ENCODE measurements at places on chromosomes 6 and 20.

DNA sequence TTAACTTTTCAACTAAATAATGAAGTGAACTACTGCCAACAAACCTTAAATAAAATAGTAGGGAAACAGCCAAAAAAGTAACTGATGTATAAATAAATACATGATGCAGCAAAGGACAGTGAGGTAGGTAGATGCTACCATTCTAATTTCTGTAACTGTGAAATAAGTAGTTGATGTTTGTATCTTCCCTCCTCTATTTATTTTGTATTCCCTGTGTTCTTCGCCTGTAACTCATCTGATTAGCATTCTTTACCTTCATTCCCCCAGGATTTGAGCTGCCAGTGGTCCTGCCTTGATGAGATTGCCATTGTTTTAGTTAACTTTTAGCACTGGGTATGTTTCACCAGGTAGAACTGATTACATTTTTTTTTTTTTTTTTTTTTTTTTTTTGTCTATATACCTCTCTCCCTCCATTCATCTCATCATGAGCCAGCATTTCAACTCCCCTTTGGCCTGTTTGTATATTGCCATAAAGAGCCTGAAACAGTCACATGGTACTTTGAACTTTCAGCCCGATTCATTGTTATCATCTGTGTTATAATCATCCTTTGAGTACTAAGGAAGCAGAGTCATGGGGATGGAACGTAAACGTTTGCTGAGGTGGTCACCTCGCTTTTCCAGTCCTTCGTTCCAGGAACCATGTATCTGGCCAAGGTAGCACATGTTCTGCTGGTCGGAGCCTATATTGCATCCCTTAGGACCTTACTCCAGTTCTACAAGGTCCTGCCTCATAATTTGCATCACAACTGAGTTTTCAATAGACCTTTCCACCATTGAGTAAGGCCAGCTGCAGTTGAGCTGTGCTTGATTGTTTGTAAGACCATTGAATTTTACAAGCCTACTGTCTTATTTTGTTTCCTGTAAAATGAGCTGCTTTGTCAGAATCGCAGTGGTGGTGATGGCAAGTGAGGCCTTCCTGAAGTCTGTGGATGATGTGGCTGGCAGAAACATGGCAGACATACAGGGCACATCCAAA lies 107.6 kb downstream of the JAG1 start:
- no peak for DNase-seq

GRCh38 chr6:32553037-32553742 lies 23.1 kb upstream of the HLA-DRB5 start:
- DNase-seq, result no peak

- DNase-seq, result no peak
These were observed 62.7 kb downstream of the SLC24A3 start for GRCh38 chr20:19275038-19275629.

DNA sequence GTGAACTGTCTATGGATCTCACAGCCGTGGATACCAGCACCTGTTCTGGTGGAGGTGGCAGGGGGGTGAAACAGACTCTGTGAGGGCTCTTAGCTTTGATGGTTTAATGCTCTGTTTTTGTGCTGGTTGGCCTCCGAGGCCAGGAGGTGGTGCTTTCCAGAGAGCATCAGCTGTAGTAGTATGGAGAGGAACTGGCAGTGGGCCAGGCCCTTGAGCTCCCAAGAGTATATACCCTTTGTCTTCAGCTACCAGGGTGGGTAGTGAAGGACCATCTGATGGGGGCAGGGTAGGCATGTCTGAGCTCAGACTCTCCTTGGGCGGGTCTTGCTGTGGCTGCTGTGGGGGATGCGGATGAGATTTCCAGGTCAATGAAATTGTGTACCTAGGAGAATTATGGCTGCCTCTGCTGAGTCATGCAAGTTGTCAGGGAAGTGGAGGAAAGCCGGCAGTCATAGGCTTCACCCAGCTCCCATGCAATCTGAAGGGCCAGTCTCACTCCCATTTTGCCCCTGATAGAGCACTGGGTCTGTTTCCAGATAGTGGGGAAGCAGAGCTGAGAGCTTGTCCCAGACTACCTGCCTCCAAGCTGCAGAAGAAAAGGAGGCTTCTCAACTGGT lies 102.7 kb upstream of the AHI1 start:
- DNase-seq, result no peak

GRCh38 chr20:62051144-62051543 lies 14.5 kb downstream of the TAF4 start:
- DNase-seq, result no peak

GRCh38 chr20:51678026-51678697 lies 90.0 kb downstream of the ATP9A start:
- no peak for DNase-seq

DNA sequence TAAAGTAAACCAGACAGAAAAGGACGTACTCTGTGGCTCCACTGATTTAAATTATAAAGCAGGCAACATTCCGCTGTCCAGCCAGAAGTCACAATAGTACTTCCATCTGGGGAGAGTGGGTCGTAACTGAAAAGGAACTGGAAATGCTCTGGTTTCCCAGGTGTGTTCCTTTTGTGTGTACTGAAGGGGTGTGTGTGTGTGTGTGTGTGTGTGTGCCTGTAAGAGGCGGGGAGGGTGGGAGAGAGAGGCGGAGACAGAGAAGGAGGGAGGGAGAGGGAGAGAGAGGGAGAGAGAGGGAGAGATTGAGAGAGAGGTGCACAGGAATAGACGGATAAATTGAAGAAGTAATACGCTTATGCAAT lies 178.4 kb upstream of the ZNF184 start:
- no peak for DNase-seq

GRCh38 chr6:36758516-36759147 lies 61.0 kb downstream of the RAB44 start:
- no peak for DNase-seq

- DNase-seq, result peak; percentile 28
These were observed 1.9 kb downstream of the DDR1 start for GRCh38 chr6:30885999-30886896.

- DNase-seq, result peak; percentile 19
These were observed 57.6 kb upstream of the CCN6 start for GRCh38 chr6:111996144-111996865.

- DNase-seq, result no peak
These were observed 6.2 kb downstream of the DUSP22 start for GRCh38 chr6:298233-299103.

DNA sequence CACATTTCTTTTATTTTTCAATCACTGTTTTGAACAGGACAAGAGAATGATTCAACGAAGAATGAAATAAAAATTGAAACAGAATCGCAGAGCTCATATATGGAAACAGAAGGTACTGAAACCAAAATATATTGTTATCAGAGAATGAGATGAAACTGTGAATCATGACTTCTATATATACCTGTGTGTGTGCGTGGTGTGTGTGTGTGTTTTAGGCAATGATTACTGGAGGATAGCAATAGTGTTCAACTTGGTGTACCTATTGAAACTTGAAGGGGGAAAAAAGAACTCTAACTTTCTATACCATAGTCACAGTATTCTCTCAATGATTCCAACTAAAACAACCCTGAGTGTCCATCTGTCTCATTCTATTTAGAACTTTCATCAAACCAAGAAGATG lies 586.6 kb downstream of the KIF16B start:
- DNase-seq, result no peak

GRCh38 chr6:169008641-169009257 lies 244.9 kb downstream of the THBS2 start:
- DNase-seq, result no peak

DNA sequence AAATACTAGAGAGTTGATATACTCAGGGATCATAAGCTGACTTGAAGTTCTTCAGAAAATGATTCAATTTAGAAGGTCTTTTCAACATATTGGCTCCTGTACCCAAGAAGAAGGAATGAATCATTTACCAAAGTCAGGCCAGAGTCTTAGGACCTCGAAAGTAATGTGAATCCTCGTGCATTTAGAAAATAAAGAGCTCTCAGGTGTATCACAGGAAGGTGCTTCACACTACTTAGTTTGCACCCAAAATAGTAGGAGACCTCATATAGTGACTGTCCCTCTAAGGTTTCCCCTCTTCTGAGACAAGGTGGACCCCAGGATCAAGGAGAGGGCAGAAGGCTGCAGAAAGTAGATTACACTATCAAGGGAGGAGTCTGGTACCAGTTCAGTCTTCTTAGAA lies 71.8 kb downstream of the F13A1 start:
- no peak for DNase-seq

GRCh38 chr20:63499338-63499969 lies 571 bp upstream of the EEF1A2 start:
- no peak for DNase-seq

DNA sequence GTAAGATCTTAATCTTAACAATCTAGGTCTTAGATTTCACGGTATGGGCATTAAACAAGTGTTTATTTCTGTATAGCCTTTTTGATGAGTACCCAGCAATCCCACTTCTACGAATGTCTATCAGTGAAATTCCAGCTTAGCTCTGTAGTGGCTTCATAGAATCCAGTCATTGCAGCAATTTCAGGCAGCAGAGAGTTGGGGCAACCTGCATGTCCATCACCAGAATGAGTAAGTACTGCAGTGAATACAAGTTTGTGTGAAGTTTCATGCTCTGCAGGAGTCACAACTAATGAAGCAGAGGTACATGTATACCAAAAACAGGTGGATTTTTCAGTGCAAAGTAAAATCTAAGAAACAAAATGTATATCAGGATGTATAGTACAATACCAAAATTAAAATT lies 151.7 kb downstream of the OR2B2 start:
- DNase-seq, result no peak

DNA sequence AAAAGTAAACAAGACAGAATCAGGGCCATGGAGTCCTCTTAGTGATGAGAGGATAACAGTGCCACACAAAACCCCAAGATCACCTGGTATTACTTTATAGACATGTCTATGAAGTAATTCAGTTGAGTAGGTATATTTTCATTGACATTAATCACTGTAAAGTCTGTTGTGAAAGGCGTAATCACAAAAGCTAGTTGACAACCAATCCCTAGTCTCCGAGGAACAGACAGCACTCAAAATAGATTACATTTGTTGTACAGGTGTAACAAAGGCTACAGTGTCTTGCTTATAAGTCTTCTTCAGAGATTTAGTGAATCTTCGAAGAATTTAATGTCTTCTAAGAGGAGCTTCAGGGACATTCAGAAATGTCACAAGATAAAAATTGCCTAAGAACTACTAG lies 120.1 kb downstream of the TMEM200A start:
- no peak for DNase-seq

DNA sequence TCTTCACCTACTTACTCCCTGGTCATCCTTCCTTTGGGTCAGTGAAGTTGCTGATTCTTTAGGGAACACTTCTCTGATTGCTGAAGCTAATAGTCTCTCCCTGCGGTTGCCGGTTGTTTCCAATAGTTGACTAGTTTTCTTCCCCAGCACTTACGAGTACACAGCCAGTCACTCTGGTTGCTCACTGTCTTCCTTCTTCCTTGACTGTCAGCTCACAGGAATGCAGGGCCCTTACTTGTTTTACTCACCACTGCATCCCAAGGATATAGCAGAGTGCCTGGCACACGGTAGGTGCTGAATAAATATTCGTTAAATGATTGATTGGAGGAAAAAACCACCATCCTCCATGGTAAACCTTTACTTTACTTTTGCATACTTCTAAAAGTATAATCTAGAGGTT lies 345.0 kb downstream of the QKI start:
- no peak for DNase-seq

- DNase-seq, result no peak
These were observed 26.2 kb upstream of the SRF start for GRCh38 chr6:43144879-43145278.

DNA sequence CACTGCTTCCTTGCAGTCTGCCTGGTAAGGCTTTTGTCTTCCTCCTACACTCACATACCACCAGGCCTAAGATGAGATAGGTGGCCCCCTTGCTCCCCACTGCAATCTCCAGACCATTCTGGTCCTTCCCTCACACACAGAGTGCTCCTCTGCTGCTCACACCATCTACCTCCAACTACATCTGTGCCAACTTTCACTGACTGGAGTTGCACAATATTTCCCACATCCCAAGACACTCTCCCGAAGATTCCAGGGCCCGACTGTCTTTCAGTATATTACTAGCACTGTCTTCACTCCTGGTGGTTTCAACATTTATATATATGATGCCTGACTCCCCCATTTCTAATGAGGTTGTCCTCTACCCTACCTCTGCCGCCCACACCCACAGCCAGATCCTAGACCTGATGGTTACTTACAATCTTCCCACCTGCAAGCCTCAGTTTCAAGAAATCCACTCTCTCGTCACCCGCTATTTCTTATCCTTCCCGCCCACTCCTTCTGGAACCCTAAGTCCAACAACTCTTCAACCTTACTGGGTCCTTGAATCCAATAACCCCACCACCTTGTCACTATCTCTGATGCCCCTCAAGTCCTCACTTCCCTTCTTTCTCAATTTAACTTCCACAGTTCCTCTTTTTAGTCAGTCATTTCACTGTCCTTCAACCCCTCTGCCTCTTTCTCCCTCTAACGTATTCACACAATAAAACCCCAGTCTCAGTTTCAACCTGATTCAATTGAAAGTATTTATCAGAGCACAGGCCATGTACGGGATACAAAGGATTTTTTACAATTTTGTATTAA lies 21.6 kb downstream of the RALGAPA2 start:
- DNase-seq, result no peak

GRCh38 chr6:138184230-138184629 lies 22.5 kb downstream of the ARFGEF3 start:
- DNase-seq, result no peak

- no peak for DNase-seq
These were observed 355.4 kb downstream of the CD83 start for GRCh38 chr6:14472986-14473337.

DNA sequence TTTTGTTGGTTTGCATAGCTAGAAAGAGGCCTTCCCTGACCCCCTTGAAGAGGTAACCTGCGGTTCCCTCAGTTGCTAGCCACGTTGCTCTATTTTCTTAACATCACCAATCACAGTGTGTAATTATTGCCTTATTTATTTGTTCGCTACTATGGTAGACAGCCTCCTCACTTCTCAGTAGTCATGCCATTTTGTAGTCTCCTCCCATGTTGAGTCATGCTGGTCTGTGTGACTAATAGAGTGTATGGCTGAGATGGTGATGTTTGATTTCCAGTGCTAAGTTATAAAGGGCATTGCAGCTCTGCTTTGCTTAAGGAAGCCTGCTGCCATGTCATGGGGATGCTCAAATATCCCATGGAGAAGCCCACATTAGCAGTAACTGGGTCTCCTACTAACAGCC lies 236.6 kb upstream of the CHD6 start:
- DNase-seq, result no peak

GRCh38 chr6:21367649-21368154 lies 225.8 kb upstream of the SOX4 start:
- DNase-seq, result no peak

GRCh38 chr6:168410554-168411011 lies 30.4 kb upstream of the SMOC2 start:
- no peak for DNase-seq

- no peak for DNase-seq
These were observed 54.1 kb upstream of the SHLD1 start for GRCh38 chr20:5696011-5696559.

GRCh38 chr6:158756126-158756525 lies 63.0 kb downstream of the EZR start:
- DNase-seq, result no peak

All from CD4-positive, alpha-beta T cell treated with Interleukin-6 at 100 ng/mL for 8 hours (primary cell).